ENCODE measurements at places on chromosomes 2 and 18. TPM values are rescaled to one million over a fixed set of nuclear protein-coding genes. Genes with fewer than 3 reads are reported as not detected.

DNA sequence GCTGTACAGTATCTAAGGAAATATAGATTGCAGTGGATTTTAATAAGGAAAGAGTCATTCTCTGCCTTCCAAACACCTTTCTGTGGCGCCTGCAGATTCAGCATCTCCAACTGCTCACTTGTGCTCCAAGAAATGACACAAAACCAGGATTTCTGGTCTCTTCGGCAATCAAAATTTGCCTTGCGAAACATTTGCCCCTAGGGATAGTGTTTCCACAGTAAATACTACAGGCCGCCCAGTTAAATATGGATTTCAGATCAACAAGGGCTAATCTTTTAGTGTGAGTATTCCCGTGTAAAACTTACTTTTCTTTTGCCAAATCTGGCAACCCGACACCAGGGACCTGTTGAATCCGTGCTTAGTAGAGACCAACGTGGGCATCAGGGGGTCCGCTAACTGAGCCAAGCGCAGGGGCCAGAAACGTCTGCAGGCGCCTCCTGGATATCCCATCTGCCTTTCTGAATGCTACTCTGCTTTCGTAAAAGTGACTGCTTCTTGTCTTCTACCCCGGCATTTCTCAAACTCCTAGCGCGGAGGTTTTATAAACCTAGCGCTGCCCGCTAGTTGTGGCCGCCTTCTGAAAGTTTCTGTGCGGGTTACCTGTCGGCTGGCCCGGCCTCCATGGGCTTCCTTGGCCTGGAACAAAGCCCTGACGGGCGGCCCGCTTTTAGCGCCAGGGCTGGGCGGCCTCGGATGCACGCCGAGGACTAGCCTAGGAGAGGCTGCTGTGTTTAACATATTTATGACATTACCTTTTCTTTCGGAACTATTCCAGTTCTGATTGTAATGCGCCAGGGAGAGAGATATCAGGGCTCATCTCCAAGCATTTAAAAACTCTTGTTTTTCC, 2.5 kb downstream of the CYP1B1 start:
- no peaks in the 10 kb centered on the region for H3K27me3 ChIP-seq
- DNase-seq = no peak
- peak overlapping the region; percentile 75 for H3K4me3 ChIP-seq
- H3K36me3 ChIP-seq = peaks cover 44% of the 10 kb centered on the region

The PTPRN gene
- 0.24 TPM for total RNA-seq

The SH3RF3 gene
- 84.4 TPM for total RNA-seq

GRCh38 chr2:190927301-190927700, 46.7 kb downstream of the GLS start:
- no peak overlapping the region for H3K4me3 ChIP-seq
- peak overlapping the region; percentile 84 for H3K27ac ChIP-seq
- H3K27me3 ChIP-seq = no peaks in the 10 kb centered on the region

GRCh38 chr2:207768168-207768865, 1.4 kb downstream of the FZD5 start:
- DNase-seq = no peak
- peaks cover 30% of the 10 kb centered on the region for H3K4me1 ChIP-seq
- H3K36me3 ChIP-seq = peaks cover 4% of the 10 kb centered on the region
- H3K27ac ChIP-seq = peak overlapping the region; percentile 7

GRCh38 chr2:237465515-237466148, 21.4 kb upstream of the MLPH start:
- no peak overlapping the region for H3K4me3 ChIP-seq
- peaks cover 11% of the 10 kb centered on the region for H3K4me1 ChIP-seq
- H3K36me3 ChIP-seq = peaks cover 2% of the 10 kb centered on the region
- H3K27ac ChIP-seq = peak overlapping the region; percentile 79
- no peaks in the 10 kb centered on the region for H3K27me3 ChIP-seq
- DNase-seq = no peak

DNA sequence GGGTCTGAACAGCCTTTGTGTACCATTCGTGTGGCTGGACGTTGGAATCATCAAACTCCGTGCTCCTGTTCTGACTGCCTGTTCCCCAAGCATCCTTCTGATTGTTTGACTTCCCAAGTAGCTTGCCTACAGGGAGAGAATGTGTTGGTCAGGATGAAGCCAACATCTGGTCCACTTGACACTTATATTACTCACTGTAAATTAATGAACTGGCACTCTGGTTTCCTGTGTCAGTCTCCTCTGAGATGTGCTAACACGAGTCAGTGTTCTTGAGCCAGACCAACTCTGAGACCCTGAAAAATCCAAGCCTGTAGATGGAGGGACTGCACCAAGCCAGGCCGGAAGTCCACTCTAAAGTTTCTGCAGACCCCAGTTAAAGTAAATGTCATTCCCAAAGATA, 440.9 kb downstream of the ZNF516 start:
- DNase-seq = no peak
- no peak overlapping the region for H3K27ac ChIP-seq
- H3K36me3 ChIP-seq = no peaks in the 10 kb centered on the region
- no peaks in the 10 kb centered on the region for H3K4me1 ChIP-seq

- H3K4me3 ChIP-seq = peak overlapping the region; percentile 16
- H3K36me3 ChIP-seq = no peaks in the 10 kb centered on the region
- no peaks in the 10 kb centered on the region for H3K27me3 ChIP-seq
- peaks cover 31% of the 10 kb centered on the region for H3K4me1 ChIP-seq
Observed at GRCh38 chr18:21117409-21118131, 6.0 kb upstream of the ROCK1 start.

DNA sequence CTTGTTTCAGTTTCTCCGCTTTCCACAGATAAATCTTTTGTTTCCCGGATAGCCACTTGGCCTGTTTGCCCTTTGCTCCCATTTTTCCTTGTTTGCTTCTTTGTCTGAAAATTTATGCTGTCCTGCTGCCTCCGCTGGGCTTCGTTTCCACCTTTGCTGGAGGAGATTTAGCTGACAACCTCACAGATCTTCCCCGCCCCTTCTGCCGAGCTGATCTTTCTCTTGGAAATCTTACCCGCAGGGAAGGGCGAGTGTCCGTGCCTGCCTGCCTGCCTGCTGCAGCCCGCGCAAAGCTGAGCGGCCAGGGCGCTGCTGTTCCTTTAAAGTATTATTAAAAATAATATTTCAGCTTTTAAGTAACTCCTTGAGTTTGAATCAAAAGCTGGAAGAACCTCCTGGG, 1.4 kb upstream of the XRCC5 start:
- DNase-seq = no peak
- peak overlapping the region; percentile 100 for H3K27ac ChIP-seq
- peaks cover 14% of the 10 kb centered on the region for H3K36me3 ChIP-seq
- peaks cover 37% of the 10 kb centered on the region for H3K4me1 ChIP-seq
- H3K4me3 ChIP-seq = peak overlapping the region; percentile 56

The EPHA4 gene
- total RNA-seq = 16.8 TPM

The LYPD1 gene
- 0.18 TPM for total RNA-seq

The OTOS gene
- total RNA-seq = not detected

The CHST9 gene
- total RNA-seq = 0.18 TPM

GRCh38 chr2:54728669-54729120, 5.2 kb downstream of the EML6 start:
- no peaks in the 10 kb centered on the region for H3K36me3 ChIP-seq
- peak overlapping the region; percentile 12 for H3K27ac ChIP-seq
- H3K27me3 ChIP-seq = peaks cover 26% of the 10 kb centered on the region
- H3K4me3 ChIP-seq = no peak overlapping the region

The MTA3 gene
- total RNA-seq = 49.2 TPM
